ELF-1 (cell line): ENCODE measurements at places on chromosomes 13 and 19.

DNA sequence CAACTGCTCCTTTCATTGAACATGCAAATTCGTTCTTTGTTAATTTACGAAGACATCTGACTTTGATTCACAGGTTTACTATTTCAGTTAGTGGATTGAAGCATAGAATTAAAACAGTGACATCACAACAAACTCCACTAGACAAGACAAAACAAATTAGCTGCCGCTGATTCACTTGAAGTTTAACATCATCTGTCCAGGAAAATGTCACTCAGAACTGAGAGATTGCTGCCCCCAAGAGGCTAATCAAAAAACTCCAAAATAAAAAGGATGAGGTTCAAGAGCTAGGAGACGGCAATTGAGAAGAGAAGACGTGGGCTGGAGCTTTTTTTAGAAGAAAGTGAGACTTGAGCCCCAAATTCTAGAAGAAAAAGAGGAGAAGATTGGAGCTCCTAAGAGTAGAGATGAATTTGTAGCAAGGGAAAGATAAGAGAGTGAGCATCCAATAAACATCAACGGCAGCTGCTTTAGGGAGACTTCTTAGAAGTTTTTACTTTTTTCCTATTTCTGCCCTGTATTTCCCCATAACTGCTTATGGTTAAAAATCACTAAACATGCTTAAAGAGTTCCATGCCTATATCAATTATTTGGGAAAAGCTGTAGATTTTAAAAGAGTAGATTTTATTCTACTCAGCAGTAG lies 40.8 kb upstream of the TPP2 start:
- peak; percentile 31 for DNase-seq

DNA sequence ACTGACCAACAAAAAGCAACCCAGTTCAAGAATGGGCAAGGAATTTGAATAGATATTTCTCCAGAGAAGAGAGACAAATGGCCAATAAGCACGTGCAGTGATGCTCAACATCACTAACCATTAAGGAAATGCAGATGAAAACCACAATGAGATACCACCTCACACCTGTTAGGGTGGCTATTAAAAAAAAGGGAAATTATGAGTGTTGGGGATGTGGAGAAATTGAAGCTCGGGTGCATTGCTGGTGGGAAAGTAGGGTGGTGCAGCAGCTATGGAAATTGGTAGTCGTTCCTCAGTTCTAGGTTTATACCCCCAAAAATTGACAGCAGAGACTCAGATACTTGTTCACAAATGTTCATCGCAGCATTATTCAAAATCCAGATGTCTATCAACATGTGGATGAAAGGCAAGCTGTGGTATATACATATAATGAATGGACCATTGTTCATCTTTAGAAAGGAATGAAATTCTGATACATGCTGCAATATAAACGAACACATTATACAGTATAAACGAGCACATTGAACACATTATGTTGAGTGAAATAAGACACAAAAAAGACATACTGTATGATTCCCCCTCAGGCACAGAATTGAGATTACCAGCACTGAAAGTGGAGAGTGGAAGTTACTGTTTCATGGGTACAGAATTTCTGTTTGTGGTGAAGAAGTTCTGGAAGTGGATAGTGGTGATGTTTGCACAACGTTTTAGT lies 927 bp downstream of the CHAMP1 start:
- DNase-seq: no peak

DNA sequence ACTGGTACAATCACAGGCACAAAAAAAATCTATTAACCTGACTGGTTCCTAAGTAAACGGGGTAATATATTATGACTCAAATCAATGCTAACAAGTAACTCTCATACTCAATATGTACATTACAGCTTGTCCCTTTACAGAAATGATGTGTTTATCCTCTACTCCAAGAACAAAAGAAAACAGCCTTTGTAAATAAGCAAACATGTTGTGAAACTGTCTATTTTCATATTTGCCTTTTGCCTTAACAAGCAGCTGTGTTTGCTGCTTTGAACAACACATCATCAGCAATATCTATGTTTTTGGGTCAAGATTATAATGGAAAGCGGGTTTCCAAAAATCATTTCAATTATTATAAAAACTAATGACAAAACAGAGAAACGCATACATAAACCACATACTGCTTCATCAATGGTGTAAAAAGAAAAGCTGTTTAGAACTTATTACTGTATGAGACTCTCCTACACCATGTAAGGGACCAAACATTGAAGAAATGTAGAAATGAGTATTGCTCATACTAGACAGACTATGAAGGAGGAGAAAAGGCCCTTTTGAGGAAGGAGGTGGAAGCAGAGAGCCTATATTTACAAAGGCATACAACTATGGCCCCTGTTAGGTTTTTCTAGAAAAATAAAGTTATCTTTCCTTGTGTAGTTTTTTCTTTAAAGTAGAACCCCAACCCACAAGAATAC lies 14.8 kb downstream of the TBC1D4 start:
- DNase-seq: no peak

- DNase-seq: no peak
Measured at GRCh38 chr19:2412449-2412848, 14.9 kb downstream of the TIMM13 start.

GRCh38 chr19:1811472-1811894 lies 593 bp downstream of the ATP8B3 start:
- DNase-seq: no peak
